Esophagus squamous epithelium (tissue), 5 donors: ENCODE measurements at places on chromosomes 2 and 18. TPM values are rescaled to one million over a fixed set of nuclear protein-coding genes. Genes with fewer than 3 reads are reported as not detected.

DNA sequence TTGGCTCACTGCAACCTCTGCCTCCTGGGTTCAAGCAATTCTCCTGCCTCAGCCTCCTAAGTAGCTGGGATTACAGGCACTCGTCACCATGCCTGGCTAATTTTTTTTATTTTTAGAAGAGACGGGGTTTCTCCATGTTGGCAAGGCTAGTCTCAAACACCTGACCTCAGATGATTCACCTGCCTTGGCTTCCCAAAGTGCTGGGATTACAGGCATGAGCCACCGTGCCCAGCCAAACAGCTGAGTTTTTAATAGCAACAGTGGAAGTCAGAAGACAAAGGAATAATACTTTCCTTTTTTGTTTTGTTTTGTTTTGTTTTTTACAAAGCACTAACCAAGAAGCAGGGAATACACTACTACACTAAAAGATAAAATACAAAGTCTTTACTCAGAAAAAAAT, 16.9 kb downstream of the GPR75 start:
- no peak overlapping the region for H3K27ac ChIP-seq
- no peaks in the 10 kb centered on the region for H3K36me3 ChIP-seq
- DNase-seq, result no peak
- no peaks in the 10 kb centered on the region for H3K4me1 ChIP-seq
- H3K27me3 ChIP-seq, result no peaks in the 10 kb centered on the region
- H3K4me3 ChIP-seq, result no peak overlapping the region

GRCh38 chr2:187136646-187137045, 287.7 kb upstream of the ZSWIM2 start:
- no peaks in the 10 kb centered on the region for H3K36me3 ChIP-seq
- no peak overlapping the region for H3K4me3 ChIP-seq
- no peaks in the 10 kb centered on the region for H3K4me1 ChIP-seq
- H3K27ac ChIP-seq, result no peak overlapping the region
- no peaks in the 10 kb centered on the region for H3K27me3 ChIP-seq

- no peaks in the 10 kb centered on the region for H3K36me3 ChIP-seq
- no peak overlapping the region for H3K27ac ChIP-seq
- H3K4me3 ChIP-seq, result no peak overlapping the region
- H3K4me1 ChIP-seq, result no peaks in the 10 kb centered on the region
Observed at GRCh38 chr18:12599543-12599942, 58.4 kb downstream of the SPIRE1 start.

DNA sequence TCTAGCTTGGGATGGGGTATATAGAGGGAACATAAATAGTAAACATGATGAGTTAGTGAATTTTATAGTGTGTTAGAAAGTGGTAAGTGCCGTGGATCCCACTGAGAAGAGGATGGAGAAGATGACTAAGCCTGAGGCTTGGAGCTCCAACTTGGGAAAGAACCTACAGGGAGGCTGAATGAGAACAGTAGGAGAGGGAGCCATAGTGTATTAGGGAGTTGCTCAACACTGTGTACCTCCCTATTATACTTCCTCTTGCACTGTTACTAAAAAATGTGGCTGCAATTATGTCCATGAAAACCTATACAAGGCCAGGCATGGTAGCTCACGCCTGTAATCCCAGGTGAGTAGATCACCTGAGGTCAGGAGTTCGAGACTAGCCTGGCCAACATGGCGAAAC, 2.9 kb upstream of the SLC19A3 start:
- no peaks in the 10 kb centered on the region for H3K36me3 ChIP-seq
- no peak for DNase-seq
- no peak overlapping the region for H3K4me3 ChIP-seq
- H3K27ac ChIP-seq, result no peak overlapping the region

ANO7 gene
- not detected for total RNA-seq
